CD4-positive, alpha-beta T cell (primary cell): ENCODE measurements at places on chromosomes 2 and 18.
A peak's percentile ranks its signal among the peaks of the same experiment; 100 is the strongest.

DNA sequence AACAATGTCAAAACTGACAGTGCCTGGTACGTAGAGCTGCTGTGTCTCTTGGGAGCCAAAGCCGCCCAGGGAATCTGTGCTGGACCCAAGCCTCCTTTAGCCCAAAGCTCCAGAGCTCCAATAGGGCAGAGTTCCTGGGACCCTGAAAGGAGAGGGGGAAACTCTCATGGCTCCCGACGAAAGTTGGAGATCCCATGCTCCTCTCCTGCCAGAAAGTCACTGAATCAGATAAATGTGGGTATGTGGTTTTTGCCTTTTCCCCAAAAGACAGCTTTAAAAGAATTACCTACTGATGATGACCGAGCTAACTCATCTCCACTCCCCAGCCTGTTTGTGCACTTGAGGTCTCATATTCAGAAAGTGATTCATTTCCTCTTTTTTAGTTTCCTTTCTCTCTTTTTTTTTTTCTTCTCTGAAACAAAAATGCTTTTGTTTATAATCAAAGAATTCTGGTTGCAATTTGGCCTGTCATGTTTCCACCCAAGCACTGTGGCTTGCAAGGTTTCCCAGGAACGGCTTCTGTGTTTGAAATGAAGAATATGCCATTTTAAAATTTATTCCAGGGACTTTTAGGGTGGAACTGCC, 14.1 kb upstream of the PMAIP1 start:
- peak; percentile 44 for DNase-seq

GRCh38 chr2:215436705-215437565, 1.1 kb upstream of the FN1 start:
- DNase-seq = no peak

DNA sequence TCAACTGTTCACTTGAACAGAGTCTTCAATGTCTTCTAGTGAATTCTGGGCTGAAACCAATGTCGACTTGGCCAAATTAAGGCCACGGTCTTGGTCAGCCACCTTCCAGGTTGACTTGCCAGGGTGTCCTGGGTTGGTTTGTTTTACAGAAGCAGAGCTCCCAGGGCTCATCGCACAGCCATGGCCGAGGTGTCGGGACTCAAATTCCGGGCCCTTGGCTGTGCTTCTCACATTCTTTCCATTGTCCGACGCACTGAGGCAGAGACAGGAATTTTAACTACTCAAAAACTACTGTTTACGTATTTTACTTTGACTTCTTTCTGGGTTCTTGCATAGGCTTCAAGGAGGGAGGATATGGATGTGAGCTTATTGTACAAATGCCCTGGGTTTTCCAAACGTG, 51.7 kb downstream of the HPCAL1 start:
- DNase-seq = no peak

- DNase-seq = no peak
Measured at GRCh38 chr2:140972724-140973123, 1158.1 kb downstream of the LRP1B start.

DNA sequence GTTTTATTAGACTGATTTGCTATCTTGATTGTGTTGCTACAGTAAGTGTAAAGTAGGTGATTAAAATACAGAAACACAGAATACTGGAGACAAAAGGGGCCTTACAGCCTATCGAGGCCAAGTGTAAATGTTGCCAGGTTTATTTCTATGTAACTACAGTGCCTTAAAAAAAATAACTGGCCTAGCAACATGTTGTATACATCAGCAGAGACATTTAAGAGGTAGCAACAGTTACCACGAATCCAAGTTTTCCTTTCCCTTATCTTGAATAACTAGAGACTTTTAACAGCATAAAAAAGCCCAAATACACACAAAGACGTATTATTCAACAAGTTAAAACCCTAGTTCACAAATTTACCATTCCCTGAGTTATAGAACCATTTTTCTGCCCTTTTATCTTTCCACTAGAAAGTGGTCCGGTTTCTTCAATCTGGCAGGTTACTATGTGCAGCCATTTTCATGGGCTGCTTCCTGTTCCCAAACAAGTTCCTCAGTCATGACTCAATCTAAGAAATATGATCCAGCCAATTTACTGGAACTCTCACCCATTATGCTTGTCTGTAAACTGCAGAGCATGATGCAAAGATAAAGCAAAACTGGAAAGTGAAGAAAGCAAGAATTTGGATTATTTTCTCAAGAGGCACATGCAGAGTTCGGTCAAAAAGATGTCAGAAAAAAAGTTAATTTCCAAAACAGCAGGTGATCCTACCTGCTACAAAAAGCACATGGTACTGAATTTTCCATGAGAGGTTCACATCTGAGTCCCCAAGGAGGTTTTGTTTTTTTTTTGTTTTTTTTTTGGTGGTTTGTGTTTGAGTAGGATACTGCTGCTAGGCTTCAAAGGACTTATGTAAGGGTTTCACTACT, 22.2 kb downstream of the NFE2L2 start:
- no peak for DNase-seq
